AG04449 (cell line): ENCODE measurements at places on chromosomes 6 and 20.
A peak's percentile ranks its signal among the peaks of the same experiment; 100 is the strongest.

DNA sequence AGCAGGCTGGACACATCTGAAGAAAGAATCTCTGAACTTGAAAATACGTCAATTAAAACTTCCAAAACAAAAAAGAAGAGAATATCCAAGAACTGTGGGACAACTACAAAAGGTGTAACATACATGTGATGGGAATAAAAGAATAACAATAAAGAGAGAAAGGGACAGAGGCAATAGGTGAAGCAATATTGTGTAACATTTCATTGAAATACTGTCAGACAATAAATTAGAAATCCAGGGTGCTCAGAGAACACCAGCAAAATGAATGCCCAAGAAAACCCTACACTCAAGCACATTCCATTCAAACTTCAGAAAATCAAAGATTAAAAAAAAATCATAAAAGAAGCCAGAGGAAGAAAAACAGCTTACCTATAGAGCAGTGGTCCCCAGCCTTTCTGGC lies 33.6 kb upstream of the ASF1A start:
- no peak for DNase-seq

GRCh38 chr6:161748535-161749416 lies 474.9 kb upstream of the AGPAT4 start:
- DNase-seq: no peak

DNA sequence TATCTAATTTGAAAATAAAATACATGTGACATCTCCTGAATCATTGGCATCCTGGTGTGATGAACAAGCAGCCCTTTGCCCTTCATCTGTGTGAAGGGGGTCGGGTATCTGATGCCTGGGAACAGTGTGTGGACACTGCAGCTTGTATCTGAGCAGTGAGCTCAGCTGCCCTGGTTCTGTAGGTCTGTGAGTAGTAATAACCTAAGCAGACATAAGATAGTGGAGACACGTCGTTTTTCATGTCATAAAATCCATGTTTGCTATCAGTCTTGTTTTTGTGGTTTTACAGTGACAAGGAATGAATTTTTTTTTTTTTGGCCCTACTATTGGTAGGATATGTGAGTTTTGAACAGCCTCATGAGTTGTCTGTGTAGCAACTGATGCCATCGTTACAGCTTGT lies 133.0 kb downstream of the JARID2 start:
- no peak for DNase-seq

DNA sequence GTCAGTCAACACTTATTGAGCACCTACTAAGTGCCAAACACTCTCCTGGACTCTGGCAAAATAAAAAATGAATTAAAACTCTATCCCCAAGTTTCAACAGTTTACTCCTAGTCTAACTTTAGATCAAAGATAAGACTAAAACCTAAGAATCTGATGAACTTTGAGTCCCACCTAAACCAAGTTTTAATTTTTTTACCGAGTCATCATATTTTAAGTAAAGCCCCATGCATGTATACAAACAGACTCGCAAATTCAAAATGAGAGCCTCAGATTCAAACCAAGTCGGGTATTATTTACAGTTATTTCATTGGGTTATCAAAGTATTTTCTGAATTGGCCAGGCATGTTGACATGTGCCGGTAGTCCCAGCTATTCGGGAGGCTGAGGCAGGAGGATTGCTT lies 28.2 kb downstream of the BNIP5 start:
- DNase-seq: no peak

- no peak for DNase-seq
These were observed 437 bp upstream of the HLA-A start for GRCh38 chr6:29941916-29942274.

- DNase-seq: peak; percentile 16
These were observed 547.8 kb downstream of the TENT5A start for GRCh38 chr6:81204731-81205130.

- DNase-seq: no peak
These were observed 220.1 kb downstream of the BCAS1 start for GRCh38 chr20:53850319-53850718.

GRCh38 chr20:45345104-45345936 lies 2.9 kb downstream of the SDC4 start:
- no peak for DNase-seq

DNA sequence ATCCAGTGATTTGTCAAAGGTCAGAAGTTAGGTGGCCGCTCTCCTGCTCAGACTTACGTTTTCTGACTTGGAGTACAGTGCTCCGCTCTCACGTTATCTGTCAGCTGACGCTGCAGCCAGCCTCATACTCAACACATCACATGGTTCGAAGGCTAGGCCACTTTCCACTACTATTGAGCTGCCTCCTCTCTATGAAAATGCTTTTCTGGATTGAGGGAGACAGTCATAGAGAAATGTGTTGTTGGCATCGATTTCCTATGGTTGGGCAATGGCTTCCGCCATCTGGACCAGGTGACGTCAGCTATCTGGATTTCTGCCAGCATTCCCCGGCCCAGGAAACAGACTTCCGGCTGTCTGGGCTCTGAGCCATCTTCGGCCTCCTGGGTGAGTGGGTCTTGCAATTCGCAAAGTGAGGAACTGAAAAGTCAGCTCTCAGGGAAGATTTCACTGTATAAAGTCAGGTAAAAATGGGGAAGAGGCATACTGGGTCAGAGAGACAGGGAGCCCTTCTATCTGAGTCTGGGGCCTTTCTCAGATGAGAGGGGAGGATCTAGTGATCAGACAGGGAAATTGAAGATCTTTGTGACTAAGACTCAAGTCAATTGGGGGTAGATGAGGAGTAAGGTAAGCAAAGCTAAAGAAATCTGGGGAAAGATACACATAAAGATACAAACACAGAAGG lies 37.5 kb upstream of the IER3 start:
- DNase-seq: peak; percentile 97

DNA sequence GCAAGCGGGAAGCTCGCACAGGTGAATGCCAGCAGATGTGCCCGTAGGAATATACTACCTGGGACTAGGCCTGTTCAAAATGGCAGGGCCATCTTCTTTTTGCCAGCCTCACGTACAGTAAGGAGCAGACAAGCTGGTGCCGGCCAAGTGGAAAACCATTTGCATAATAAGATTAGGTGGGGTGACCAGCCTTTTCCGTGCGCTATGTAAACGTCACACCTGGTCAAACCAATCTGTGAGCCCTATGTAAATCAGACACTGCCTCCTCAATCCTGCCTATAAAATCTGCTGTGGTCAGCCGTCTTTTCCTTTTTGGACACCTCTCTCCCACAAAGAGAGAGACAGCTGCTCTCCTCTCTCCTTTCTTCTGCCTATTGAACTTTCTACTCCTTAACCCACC lies 60.8 kb upstream of the TMEM30A start:
- no peak for DNase-seq

- DNase-seq: no peak
These were observed 95.5 kb upstream of the RNF24 start for GRCh38 chr20:4110885-4111284.

DNA sequence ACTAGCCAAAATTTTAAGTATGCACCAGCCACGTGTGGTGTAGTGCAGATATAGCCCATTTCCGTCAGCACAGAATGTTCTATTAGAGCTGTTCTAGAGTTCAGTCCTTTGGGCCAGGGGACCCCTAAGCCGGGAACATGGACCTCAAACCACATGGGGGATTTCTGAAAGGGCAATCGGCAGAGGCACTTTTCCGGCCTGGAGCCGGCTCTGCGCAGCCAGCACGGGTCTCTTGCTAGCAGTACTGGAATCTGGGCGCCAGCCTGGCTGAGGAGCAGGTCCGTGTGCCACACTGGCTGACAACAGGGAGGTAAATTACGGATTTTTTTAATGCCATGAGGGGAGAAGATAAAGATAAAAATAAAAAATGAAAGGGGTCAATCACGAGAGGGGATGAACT lies 120.5 kb downstream of the SULF2 start:
- DNase-seq: no peak

DNA sequence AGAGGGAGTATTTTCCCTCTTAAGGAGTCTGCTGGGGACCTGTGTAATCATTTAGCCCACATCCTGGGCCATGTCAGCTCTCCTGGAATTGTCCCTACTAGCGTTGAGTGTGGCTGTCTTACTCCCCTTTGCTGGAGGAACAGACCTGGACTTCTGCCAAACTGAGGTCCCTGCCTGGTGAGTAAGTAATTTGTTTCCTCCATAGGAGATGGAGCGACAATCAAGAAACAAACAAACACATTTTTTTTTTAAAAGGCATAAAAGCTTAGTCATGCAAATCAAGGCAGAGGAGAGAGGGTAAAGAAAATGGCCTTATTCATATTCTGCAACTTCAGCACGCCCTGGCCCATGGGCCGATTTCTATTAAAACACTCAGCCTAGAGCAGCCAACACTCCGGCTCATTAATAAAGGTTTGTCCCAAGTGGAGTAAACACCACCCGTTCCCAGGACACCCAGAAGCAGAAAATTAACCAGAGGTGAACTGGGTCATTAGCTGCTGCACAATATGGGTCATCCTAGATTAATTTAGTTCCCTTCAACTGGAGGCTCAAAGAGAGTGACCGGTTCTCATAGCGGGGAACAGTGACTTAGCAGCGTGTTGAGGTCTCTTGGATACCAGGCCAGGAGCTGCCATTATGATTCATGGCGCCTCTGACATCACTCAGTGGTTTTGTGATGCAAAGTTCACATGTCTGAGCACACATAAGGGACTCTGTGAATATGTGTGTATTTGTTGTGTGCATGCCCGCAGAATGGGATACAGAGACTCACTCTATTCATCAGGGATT lies 165.0 kb upstream of the SULF2 start:
- DNase-seq: no peak

DNA sequence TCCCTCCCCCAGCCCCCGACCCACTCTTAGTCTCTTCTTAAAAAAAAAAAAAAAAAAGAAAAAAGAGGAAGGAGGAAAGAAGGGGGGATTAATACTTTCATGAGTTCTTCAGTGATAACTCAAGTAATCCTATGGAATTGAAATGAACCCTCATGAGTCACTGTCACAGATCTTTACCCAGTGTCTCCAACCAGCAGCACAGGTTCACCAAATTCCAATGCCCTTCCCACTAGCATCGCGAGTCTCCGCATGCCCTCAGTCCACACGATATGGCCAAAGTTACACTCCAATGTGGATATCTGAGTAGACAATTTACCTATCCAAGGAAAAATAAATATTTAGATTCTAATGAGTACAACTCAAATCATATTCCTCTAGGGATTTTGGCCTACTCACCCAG lies 74.5 kb downstream of the MDN1 start:
- no peak for DNase-seq

DNA sequence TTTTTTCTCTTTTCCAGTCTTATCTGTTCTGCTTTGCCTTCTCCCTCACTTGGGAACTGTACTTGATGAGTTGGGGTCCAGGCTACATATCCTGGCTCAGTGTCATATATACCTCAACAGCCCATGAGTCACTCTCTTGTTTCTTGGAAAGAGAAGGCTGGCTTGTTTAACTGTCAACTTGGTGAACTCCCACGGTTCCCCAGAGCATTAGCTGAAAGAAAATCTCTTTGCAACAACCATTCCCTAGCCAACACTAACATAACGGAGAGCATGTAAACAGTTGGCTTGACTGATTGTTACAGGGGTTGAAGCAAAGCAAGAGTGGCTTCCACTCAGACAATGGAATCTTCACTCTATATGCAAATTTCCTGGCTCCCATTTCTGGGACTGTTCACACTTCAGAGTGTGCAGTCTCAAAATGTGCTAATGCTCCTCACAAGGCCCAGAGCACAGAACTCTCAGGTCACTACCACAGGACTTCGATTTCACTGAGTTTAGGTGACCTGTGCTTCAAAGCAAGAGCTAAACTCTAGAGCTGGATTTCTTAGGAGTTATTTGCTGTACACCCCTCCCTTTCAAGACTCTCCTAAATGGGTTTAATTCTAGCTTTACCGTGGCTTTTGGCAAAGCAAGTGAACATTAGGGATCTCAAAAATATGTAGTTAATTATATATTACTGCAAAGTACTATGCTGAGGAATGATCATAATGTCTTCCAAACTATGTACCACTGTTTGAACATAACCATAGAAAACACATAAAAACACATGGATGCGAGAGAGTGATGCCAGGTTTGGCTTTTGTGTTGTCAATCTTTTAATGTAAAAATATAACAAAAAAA lies 609.8 kb downstream of the RFPL4B start:
- DNase-seq: peak; percentile 63

DNA sequence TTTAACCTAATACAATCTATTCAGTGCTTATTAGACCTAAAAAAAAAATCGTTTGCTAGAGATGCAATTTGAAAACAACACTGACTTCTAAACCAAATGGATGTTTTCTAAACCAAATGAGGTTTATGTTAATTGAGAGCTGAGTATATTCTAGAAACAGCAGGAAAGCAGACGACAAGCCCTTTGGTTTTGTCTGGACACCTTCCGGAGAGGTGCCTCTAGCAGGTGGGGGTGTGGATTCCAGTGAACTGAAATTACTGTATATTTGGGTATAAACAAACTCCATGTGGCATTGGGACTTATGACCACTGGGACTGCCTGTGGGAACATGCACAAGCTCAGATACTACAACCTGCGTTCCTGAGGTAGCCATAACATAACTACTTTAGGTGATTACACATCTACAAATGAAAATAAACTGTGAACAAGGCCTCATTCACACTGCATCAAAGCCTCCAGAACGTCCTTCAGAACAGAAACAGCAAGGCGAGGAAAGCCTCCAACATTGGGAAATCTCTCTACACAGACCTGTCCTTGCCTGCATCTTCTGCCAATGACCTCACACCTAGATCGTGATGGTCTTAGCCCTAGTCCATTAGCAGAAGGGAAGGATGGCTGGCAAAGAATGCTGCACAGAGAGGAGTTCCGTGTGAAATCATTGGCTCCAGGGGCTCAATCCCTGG lies 206.8 kb upstream of the FOXQ1 start:
- DNase-seq: no peak
